ENCODE measurements at places on chromosomes 5 and 9.

DNA sequence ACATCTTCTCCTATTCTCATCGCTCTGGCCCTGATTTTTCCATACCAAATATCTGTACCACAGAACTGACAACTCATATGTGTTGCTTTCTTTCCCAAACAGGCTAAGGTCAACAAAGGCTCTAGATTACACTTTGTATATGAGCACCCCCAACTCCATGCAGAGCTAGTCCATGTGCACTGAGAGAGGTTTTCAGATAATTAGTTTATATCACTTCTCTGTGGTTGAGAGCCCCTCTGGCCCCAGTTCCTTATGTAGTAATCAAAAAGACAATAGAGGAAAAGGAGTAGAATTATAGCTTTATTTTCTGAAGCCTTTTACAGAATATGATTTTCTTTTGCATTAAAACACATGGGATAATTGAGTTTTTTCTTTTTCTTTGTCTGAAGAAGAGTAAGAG, 120.0 kb downstream of the TRIO start:
- no peak for DNase-seq

- DNase-seq, result no peak
Observed at GRCh38 chr5:38249301-38249700, 9.1 kb upstream of the EGFLAM start.

DNA sequence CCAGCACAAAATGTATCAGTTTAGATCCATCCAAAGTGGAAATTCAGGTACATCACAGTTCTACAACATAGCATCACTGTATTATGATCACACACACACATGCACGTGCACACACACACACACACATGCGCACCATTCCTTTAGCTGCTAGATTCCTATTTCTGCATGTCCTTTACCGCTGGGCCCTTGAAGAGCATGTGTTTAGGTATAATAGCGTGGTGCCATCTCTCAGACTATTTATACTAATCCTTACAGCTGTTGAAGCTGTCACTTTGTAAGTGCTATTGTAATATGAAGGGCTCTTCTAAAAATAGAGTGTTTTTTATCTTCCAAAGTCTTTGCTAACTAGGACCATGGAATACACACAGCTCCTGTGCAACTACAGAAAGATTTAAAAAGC, 308.8 kb upstream of the TRPC7 start:
- peak; percentile 30 for DNase-seq

DNA sequence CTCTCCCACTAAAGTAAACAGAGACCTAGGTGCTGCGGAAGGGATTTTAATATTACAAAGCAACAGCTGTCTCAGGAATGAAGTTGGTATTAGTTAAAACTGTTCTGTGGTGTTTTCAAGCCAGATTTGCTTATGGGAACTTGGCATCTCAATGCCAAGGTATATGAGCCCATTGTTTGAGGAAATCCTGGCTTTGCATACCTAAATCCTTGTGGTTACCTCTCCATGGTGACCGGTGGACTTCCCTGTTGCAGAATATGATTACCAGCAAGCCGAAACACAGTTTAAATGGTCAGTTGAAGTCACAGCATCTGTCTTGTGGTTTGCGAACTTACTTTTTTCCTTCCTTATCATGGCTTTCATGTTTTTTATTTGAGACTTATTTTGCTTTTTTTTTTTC, 62.3 kb upstream of the TXNDC8 start:
- DNase-seq, result no peak

GRCh38 chr5:156031181-156031580, 295.8 kb upstream of the SGCD start:
- DNase-seq, result no peak

GRCh38 chr9:137956688-137957385, 79.3 kb downstream of the CACNA1B start:
- no peak for DNase-seq

DNA sequence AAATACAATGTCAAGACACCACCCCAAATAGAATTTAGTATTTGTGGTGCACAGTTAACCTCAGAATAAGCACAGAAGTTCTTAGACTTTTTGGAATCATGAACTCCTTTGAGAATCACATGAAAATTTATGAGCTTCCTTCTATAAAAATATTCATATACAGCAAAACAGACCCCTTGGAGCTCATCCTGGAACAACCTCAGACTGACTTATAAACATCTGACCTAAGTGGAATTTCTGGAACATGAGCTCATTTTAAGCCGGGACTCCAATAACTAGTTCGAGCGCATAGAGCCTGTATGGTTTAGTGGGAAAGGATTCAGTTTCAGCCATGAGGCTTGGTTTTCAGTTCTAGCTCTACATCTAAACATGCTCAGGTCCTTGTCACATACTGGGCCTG, 192.3 kb downstream of the DEPDC1B start:
- DNase-seq, result no peak

GRCh38 chr5:133154274-133155075, 102.7 kb downstream of the HSPA4 start:
- DNase-seq, result peak; percentile 3

DNA sequence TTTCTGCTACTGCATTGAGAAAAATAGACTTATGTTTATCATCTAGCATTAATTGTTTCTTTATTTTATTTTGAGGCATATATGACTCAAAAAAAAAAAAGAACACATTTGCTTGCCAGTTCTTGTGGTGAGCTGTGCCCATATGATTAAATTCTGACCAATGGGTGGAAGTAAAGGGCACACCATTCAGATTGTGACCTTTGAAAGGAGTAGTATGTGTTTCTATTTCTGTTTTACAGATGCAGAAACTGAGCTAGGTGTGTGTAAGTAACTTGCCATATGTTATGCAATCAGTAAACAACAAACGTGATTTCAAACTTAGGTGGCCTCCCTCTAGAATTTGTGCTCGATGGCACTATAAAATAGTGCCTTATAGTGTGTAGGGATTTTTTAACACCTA, 368.1 kb upstream of the EDIL3 start:
- no peak for DNase-seq

- DNase-seq, result no peak
Observed at GRCh38 chr9:96320749-96321280, 18.8 kb upstream of the HSD17B3 start.

GRCh38 chr5:170513856-170514525, 10.2 kb downstream of the KCNIP1 start:
- DNase-seq, result peak; percentile 41

DNA sequence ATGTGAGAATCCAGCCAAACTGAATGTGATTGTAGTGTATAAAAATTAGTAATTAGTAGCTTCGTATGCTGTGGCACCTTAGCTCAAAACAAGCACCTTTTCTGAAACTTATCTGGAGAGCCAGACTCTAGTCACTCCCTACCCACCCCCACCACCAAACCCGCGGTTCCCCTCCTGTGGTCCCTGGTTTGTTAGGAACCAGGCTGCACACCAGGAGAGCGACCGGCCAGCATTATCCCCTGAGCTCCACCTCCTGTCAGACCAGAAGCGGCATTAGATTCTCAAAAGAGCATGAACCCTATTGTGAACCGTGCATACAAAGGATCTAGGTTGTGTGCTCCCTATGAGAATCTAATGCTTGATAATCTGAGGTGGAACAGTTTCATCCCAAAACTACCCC, 498.6 kb downstream of the CHSY3 start:
- DNase-seq, result no peak

DNA sequence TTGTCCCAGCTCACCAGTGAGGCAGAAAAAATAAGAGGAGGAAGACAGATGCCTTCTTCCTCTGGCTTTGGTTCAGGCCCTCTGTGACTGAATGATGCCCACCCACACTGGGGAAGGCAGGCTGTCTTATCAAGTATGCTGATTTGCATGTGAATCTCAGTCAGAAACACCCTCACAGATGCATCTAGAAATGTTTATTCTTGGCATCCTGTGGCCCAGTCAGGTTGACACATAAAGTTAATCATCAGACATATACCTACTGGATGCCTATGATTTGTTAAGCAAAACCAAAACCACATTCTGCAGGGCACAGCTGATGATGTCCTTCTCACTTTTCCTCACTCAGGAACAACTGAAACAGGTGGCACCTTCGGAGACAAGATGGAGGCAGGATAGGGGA, 243.4 kb upstream of the KCNN2 start:
- no peak for DNase-seq

GRCh38 chr5:31942546-31942945, 231.6 kb downstream of the GOLPH3 start:
- DNase-seq, result no peak

GRCh38 chr9:81035171-81035570, 654.2 kb downstream of the TLE1 start:
- DNase-seq, result no peak

GRCh38 chr5:91329283-91329682, 53.8 kb downstream of the ARRDC3 start:
- DNase-seq, result no peak

GRCh38 chr5:119336262-119336661, 19.6 kb upstream of the TNFAIP8 start:
- DNase-seq, result no peak

DNA sequence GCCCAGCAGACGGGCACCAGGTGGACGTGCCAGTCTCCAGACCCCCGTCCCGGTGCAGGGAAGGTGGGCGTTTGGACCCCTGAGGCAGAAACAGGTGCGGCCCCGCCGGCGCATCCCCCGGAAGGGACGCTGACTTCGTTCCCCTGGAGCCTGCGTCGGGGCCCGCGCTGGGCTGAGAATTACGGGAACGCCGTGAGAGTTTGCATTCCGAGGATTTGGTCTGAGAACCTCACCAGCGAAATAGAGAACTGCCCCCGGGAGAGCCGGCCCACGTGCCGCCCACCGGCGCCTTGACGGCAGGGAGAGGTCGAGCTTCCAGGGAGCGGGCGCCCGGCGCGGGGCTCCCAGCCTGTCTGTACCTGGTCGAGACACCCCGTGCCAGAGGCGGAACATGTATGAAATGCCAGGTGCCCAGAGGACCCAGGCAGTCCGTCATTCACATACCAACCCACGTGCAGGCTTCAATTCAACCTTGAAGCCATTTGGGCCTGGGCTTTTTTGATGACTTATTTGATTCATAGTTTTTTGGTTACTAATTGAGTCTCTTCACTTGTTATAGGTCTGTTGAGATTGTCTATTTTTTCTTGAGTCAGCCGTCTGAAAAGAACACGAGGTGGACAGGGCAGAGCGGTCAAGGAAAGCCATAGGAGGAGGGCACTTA, 877 bp upstream of the CAMSAP1 start:
- peak; percentile 32 for DNase-seq

DNA sequence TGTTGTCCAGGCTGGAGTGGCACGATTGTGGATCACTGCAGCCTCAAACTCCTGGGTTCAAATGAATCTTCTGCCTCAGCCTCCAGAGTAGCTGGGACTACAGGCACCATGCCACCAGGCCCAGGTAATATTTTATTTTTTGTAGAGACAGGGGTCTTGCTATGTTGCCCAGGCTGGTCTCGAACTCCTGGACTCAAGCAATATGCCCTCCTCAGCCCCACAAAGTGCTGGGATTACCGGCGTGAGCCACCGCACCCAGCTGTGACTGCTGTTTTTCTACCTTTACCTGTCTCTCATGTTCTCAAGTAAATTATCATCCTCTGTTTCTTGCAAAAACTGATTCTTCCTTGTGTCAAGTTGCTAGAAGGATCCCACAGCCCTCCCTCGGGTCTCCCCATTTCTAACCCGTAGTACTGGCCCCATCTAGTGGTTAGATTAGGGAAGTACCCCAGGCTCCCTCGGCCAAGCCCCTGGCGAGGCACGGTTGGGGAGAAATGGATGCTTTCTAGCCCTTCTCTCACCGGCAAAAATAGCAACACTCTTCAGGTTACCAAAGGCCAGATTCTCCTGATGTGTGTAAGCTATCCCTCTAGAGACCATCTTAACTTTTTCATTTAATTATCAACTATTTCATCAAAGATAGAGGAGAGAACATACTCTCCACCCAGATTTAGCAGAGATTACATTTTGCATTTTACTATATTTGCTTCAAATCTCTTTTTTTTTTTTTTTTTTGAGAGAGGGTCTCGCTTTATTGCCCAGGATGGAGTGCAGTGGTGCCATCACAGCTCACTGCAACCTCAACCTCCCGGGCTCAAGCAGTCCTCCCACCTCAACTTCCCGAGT, 19.2 kb upstream of the TOR1B start:
- DNase-seq, result peak; percentile 71

- no peak for DNase-seq
Observed at GRCh38 chr5:16994565-16994964, 58.5 kb upstream of the MYO10 start.

DNA sequence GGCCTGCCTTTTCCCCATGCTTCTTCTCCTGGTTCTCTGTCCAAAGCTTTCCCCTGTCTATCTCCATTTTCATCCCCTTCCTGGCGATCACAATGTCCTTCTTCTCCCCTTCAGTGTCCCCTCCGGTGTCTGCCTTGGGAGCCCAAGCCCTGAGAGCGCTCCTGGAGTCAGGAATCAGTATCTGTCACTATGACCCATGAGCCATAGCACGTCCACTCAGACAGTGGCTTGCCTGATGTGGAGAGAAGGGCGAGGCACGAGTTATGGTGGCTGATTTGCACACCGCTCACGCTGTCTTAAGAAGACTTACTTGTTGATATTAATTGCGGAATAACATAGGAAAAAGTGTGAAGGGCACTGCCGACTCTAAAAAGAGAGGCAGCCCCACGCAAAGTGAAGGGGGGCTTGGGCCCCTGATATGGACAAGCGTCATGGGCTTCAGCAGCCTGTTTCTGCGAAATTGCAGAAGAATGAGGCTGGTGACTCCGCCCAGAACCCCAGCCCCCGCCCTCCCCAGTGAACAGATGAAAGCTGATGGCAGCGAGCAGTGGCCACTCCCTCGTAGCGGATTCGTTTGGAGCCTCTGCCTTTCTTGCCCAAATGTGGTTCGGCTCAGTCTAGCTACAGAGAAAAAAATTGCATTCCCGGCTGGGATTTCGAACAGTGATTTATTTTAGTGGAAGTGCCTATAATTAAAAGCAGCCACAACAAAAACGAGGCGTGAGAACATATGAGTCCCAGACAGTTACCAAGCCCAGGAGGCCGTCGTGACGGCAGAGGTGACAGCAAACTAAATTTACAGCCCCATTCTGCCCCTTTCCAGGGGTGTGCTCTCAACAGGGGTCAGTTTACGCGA, 149.8 kb downstream of the ICE1 start:
- no peak for DNase-seq

DNA sequence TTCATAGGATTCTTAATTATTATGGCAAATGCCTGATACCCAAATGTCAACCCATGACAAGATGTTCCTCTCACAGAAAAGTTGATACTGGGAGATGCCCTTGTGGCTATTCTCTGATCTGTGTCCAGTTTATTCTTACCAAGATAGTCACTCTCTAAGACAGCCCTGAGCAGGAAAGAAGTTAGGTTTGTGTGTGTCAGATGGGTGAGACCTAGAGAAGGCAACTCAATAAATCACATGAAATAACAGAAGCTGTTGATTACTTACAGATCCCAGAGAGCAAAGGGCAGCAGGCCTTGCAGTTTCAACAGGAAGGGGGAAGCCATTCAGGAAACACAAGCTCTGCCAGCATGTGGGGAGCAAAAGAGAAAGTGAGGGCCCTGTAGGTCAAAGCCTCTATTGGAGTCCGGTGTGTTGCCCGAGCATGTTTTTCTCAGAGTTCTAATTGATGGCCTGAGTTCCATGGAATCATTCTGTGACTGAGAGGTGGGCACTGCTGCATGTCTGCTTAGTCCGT, 1193.7 kb upstream of the CDH18 start:
- DNase-seq, result no peak

DNA sequence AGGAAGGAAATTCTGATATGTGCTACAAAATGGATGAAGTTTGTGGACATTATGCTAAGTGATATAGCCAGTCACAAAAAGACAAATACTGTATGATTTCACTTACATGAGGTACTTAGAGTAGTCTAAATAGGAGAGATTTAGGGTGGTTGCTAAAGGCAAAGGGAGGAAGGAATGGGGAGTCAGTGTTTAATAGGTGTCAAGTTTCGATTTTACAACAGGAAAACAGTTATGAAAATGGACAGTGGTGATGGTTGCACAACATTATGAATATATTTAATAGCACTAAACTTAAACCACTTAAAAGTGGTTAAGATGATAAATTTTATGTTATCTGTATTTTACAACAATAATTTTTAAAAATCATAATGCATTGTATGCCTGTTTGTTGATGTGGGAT, 40.4 kb upstream of the ECM2 start:
- no peak for DNase-seq

All from NCI-H345 (cell line).